ENCODE measurements at places on chromosomes 5 and 9.

DNA sequence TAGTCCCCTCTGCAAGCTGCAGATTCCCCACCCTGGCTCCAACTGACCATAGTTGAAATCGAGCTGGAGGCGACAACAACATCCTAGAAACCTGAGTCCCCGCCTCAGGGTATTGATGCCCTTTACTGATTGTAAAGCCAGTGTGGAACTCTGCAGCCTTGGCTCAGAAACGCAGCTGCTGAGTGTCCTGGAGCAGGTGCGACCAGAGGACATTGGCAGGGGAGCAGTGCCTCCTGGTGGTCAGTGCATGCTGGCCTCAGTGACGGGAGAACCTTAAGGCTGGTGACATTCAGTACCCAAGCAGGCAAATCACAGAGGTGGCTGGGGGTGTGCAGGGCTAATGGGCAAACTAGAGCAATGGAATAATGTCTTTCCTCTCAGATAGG, 20.4 kb upstream of the ZNF354B start:
- DNase-seq: peak; percentile 34

DNA sequence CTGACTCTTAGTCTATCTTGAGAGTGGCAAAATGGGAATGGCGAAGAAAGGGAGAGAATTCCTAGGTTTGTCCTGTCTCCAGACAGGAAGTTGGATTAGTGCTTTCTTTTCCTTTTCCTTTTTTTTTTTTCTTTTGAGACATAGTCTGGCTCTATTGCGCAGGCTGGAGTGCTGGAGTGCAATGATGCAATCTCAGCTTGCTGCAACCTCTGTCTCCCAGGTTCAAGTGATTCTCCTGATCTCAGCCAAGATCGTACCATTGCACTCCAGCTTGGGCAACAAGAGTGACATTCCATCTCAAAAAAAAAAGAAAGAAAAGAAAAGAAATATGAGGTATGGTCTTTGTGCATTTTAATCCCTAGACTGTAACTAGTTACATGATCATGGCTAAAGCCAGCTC, 12.6 kb upstream of the KIF27 start:
- DNase-seq: no peak

DNA sequence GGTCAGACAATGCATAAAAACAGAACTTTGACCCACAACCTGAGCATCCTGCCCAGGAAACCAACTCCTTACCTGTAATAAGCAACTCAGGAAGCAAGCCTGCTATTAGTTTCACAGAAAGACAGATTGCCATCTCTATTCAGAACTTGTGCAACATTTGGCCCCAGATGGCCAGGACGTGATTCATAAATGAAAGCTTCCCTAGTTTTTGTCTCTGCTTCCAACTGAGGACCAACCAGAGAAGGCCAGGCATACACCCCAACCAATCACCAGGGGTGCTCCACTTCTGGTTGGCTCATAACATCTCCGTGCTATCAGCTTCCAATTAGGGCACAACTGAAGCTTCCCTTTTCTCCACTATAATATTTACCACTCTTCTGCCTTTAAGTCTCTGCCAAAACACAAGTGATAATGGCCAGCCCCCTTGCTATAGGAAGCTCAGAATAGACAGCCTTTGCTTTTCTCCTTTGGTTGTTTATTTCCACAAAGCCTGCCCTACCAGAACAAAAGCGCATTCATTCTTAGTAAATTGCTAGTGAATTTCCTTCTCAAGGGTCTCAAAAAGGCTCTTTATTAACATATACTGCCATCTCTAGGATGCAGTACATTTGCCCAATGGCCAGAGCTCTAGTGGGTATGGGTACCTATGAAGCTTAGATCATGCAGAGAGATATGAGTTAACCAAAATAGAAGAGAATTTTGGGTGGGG, 289.7 kb upstream of the DAP start:
- no peak for DNase-seq

GRCh38 chr5:109838157-109838556, 148.4 kb downstream of the MAN2A1 start:
- no peak for DNase-seq

DNA sequence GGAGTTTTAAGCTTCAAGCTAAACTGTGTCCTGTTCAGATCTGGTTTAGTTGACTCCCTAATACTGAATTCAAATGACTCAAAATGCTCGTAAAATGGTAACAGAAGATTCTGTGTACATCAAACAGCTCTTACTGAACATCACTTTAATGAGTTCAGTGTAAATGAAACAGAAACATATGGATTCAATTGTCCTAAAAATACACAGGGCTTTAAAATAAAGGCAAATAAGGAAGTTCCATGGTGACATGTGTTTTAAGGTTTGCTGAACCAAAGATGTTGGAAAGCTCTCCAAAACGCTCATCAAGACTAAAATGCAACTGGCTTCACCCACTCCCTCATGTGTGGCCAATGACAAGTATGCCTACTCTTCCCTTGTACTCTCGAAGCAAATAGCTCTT, 340.0 kb upstream of the PIK3R1 start:
- DNase-seq: no peak

GRCh38 chr5:142306077-142306502, 18.7 kb downstream of the SPRY4 start:
- DNase-seq: no peak

- DNase-seq: no peak
Measured at GRCh38 chr9:125325826-125326225, 64.2 kb downstream of the GAPVD1 start.

- DNase-seq: peak; percentile 40
Measured at GRCh38 chr9:34985311-34985899, 4.1 kb upstream of the DNAJB5 start.

DNA sequence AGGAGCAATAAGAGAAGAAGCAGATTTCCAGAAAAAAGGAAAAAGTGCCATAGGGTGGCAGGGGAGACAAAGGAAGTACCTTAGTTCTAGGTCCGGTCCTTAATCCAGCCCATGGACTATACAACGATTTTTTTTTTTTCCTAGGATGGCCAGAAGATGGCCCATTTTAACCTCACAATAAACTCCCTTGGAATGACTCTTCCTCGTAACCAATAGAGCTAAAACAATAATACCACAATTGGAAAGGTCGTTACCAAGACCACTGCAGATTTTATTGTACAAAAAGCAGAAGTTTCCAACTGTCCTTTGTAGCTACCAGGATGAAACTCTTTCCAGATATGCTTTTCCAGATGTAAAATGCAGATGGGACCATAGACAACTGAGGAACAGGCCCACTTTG, 34.4 kb upstream of the SSBP2 start:
- DNase-seq: no peak

DNA sequence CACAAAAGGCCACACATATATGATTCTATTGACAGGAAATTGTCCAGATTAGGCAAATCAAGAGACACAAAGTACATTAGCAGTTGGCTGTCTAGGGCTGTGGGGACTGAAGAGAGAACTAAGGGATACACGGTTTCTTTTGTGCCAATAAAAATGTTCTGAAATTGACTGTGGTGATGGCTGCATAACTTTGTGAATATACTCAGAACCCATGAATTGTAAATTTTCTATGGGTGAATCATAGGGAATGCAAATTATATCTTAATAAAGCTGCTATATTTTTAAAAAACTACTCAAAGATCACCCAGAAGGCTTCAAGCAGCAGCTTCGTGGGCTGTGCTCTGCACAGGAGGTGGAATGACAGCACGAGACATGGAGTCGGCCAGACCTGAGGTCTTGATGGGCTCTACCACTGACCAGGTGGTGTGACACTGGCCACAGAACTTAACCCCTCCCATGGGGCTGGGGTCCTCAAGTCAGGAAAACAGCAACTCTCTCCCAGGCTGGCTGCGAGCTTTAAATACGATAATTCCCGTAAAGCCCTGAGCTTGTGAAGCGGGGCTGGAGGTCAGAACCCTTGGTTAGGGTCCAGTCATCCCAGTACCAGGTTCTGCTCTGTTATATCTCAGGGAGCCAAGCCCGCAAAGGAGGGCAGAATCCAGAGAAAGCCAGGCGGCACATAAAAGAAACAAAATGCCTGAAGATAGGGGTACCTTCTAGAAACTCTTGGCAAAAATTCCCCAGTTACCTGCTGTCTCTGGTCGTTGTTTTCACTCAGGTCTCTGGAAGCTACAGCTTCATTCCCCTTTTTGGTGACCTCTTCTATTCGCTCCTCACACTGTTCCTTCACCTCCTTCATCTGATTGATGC, 59.1 kb downstream of the GOLM1 start:
- no peak for DNase-seq

- DNase-seq: no peak
Measured at GRCh38 chr9:117028103-117028858, 341.2 kb downstream of the TRIM32 start.

DNA sequence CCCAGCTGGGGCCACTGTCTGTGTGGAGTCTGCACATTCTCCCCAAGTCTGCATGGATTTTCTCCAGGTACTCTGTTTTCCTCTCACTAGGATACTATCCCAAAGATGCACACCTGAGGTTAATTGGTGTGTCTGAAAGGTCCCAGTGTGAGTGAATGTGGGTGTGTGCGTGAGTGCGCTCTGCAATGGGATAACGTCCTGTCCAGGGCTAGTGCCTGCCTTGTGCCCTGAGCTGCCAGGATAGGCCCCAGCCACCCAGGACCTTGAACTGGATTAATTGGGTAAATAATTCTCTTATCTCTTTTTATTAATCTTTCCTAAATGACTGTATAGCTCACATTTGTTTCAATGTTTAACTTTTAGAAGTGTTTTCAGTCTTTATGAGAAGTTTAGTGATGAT, 11.5 kb upstream of the PANK3 start:
- DNase-seq: no peak

DNA sequence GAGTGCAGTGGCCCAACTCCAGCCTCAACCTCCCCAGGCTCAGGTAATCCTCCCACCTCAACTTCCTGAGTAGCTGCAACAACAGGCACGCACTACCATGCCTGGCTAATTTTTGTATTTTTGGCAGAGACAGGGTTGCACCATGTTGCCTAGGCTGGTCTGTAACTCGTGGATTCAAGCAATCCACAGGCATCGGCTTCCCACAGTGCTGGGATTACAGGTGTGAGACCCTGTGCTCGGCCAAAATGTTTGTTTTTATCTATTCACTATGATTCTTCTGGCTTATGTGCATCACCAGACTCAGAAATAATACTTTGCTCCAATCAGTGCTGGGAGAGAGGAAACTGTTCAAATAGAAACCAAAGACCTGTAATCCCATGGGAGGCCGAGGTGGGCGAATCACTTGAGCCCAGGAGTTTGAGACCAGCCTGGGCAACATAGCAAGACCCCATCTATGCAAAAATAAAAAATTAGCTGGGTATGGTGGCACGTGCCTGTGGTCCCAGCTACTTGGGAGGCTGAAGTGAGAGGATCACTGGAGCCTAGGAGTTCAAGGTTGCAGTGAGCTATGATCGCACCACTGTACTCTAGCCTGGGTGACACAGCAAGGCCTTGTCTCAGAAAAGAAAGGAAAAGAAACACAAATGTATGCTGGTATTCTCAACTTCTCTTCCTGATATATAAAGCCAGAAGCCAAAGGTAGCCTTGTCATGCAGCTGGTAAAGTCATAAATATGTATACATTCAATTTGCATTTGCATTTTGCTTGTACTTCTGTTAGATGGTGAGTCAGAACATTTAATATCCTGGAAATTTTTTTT, 4.5 kb downstream of the PIP5K1B start:
- DNase-seq: no peak

DNA sequence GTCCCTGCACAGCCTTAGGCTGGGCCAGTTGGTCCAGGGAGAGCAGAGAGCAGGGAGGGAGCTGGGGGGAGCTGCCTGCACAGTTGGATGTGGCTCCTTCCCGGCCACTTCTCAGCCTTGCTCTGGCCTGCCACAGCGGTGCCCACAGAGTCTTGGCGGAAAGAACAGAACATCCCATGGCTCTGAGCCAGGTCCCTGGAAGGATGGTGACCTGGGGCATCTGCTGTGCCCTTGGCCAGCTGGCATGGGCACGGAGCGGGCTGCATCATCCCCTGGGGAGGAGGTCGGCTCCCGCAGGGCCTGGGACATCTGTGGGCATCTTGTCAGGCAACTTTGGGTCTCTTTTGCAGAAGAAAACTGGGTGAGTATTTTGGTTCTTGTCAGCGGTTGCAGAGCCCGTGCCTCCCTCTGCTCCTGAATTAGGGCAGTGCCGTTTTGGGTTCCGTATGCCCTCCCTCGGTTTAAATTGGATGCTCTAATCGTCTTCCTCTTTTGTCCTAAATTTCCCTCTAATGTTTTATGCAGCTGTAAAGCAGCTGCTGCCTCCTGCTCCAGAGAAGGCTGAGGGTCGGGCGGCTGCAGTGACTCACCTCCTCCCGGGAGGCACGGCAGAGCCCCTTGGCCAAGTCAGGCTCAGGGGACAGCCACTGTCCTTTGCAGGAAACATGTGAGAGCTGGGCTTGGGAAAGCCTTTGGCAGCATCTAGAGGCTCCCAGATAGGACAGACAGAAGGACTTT, 10.5 kb upstream of the NACC2 start:
- no peak for DNase-seq

DNA sequence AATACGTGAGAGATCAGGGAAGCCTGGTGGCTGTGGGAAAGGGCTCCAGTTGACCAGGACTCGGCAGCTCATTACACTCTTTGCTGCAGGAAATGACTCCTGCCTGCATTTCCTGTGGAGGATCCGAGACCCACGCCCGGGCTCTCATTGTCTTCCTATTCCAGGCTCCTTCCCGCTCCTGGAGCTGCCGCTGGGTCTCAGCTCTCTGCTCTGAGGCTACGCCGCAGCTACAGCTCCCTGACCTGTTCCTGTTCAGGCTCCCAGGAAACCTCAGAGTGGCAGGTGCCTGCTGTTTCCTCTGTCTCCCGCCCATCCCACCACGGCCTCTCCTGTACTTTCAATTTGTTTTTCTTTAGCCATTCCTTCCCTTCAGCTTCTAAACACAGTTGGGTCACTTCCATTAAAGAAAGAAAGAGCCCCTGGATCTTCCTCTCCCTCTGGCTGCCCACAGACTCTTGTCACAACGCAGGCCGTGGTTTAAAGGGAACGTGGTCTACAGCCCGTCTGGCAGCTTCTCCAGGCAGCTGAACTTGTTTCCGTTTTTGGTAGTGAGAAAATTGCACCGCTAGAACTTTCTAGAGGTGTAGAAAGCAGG, 71.5 kb downstream of the IL6ST start:
- peak; percentile 27 for DNase-seq

DNA sequence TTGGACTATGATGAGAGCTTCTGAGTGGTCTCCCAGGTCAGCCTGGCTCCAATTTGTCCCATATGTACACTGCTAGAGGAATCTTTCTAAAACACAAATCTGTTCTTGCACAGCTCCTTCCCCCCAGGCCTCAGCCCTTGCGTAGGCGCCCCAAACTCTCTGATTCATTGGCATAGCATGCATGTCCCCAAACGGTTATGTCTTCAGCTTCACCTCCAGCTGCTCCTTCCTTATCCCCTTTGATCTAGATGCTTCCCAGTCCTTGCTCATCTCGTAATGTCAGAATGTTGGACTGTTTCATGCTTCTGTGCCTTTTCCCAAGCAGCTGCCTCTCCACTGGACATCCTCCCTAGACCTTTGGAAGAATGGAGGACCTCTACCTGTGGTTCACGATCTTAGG, 60.1 kb upstream of the BASP1 start:
- no peak for DNase-seq

All from effector memory CD8-positive, alpha-beta T cell (primary cell).